ENCODE measurements at places on chromosomes 11 and 22.

- DNase-seq, result no peak
Measured at GRCh38 chr22:43287441-43287840, 55.7 kb downstream of the SCUBE1 start.

DNA sequence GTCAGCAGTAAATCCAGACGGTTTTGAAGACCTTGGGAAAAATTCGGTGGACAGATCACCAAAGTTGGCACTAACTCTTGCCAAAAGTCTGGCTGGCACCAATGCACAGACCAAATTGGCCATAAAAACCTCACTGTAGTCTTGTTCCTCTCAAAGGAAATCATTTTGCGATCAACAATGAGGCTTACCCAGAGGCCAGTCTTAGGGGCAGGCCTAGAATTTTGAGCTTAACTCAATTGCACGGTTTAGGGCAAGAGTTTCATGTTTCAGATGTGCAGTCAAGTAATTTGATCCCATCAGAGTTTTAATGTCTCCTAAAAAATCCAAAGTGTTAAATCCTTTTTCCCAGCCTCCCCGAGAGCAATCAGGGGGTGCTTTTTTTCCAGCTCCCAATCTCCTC is 19.0 kb downstream of the MPPED2 start:
- DNase-seq, result no peak

DNA sequence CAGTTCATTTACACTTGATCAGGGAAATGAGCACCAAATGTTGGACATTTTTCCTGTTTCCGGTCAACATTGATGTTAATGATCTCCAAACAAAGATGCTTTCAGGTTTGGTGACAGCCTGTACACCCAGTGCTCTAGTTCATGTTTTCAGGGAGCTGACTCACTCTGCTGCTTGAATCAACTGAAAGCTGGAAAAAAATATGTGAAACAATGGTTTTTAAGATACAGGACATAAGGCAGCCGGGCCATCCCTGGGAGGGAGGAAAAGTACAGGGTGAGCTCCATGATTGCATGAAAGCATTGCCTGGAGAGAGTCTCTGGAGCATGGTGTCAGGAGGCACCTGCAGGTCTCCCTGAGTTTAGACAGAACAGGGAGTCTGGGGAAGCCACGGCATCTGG is 259.6 kb downstream of the TBC1D22A start:
- DNase-seq, result no peak

DNA sequence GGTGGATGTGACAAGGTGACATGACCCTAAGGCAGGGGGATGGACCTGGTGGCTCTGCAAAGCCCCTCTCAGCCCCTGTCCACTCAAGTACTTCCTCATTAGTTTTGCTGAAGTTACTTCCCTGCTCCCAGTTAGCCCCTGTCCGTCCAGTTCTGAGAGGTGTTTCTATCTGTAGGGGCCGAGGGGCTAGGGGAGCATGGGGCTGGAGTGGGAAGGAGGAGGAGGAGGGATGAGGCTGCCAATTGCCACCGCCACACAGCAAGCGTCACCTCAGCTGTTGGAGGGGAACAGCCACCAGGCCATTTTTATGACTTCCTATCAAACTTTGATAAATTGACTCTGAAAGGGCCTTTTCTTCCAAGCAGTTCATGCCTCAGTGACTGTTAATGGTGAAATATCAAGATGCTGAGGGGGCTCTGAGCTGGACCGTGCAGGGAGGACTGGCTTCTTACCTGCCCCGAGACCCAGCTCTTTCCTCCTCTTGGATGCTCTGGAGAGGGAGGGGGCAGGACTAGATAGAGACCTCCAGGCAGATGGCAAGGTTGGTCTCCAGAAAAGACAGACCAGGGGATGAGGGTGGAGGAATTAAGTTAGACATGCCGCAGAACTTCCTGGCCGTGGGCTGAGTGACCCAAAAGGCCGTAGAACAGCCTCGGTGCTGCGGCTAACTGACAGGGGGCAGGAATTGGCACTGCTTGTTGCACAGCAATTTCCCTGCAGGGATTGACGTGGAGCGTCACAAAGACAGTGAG is 137.0 kb downstream of the ST3GAL4 start:
- DNase-seq, result no peak

DNA sequence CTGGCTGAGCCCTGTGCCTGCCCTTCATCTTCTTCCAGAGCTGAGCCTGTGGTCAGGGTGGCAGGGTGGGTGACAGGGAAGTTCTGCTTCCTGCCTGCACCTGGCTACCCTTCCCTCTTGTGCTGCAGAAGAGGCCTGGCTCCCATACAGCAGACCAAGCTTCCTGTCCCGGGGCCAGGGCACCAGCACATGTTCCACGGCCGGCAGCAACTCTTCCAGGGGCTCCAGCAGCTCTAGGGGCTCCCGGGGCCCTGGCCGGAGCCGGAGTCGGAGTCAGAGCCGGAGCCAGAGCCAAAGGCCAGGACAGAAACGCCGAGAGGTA is 15.0 kb downstream of the ROBO3 start:
- no peak for DNase-seq

DNA sequence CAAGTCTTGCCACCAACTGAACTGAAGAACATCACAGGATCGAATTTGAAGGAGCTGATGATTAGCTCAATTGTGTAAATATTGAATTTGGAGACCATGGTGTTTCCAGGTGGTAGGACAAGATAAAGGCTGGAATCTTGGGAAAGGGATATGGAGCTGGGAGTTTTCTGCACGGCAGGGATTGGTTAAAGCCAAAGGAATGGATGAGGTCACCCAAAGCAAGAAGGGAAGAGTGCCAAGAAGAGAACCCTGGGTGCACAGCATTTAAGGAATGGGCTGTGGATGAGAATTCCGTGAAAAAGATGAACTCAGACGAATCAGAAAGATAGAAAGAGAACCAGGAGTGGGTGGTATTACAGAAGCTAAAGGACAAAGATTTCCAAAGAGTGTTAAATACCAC is 29.4 kb upstream of the RRAS2 start:
- no peak for DNase-seq

GRCh38 chr11:80748207-80748925 is 1307.5 kb upstream of the TENM4 start:
- no peak for DNase-seq

DNA sequence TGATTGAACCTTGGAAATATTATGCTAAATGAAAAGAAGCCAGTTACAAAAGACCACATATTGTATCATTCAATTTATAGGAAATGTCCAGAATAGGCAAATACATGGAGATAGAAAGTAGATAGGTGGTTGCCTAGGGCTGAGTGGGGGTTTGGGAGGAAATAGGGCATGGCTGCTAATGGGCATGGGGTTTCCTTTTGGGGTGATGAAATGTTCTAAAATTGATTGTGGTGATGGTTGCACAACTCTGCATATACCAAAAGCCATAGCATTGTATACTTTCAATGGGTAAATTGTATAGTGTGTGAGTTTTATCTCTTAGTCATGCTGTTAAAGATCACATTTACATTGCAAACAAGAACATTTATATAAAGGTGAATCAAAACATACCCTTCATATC is 48.7 kb downstream of the LDLRAD3 start:
- DNase-seq, result no peak

Data from AG04450 (cell line).